ENCODE measurements at places on chromosomes 1 and 21.
A peak's percentile ranks its signal among the peaks of the same experiment; 100 is the strongest.

- DNase-seq, result no peak
Measured at GRCh38 chr1:213621077-213621476, 366.7 kb upstream of the PROX1 start.

DNA sequence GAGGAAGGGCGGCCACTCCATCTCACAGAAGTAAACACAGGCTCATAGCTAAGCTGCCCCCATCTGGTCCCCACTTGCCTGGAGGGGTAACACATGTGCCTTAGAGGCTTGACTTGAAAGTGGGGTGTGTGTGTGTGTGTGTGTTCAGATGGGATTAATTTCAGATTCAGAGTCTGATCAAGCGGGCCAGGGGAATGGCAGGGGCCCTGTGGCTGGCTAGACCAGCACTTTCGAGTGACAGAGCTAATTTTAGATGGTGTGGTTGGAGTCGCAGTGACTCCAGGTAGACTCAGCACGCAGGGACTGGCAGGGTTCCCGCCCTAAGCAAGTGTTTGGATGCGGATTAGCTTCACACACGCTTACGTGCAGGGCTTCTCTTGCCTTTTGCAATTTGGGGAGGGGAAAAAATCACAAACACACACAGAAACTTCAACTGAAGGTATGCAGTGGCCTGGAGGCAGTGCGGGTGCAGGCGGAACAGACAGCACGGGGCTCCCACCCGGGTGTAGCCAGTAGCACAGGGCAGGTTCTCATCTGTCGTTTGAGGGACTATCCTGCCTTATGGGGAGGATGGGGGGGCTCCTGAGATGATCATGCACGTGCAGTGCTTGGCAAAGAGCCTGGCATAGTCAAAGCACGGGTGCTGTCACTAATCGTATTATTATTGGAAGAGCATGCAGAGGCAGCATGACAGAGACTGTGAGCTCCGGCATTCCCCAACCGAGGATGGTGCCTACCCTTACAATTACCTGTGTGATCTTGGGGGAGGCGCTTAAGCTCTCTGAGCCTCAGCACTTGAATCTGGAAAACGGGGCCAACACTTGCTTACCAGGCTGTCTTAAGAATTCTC, 1.3 kb downstream of the EDN2 start:
- DNase-seq, result no peak

DNA sequence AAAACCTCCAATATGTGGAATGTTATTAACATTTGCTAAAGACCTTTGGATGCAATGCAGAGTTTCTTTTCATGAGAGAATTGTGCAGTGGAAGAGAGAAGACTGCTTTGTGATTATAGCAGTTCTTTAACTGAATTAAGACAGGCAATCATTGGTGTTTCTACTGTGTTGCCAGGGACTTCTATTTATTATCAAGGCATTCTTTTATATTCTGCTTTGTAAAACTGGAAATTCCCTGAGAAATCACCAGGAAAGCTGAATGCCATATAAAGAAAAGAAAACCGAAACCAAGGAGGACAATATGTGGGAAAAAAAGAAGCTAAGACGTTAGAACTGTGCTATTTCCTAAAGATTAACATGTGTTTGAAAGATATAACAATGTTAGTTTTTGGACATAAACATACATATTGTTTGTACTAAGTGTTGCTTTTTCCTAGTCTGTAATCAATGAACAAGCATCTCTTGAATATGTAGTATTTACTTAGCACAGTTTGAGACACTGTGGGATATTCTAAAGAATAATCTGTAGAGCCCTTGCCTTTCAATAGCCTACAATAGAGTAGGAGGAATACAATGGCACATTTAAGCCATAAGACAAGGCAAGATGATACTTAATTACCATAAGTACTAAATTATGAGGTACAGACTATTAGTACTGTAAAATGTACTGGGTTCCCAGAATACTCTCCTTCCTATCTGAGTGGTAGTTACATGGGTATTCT, 47.1 kb downstream of the EXTL2 start:
- peak; percentile 27 for DNase-seq

DNA sequence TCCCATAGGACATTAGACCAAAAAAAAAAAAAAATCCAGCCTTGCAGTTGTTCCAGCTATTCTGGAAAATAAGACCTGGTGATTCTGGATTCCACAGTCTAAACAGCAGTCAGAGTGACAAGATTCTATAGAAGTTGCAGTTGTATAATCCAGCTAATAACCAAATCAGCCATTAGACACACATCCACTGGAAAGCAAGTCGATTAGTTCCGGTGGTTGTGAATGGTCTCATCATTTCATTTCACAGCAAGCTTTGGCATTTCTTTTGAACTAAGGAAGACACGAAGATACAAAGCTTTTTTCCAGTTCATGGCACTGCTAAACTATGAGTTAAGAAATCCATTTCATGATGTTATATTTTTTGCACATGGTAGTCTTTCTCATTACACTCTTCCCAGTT, 54.4 kb upstream of the FAM89A start:
- DNase-seq, result no peak

- DNase-seq, result no peak
Measured at GRCh38 chr1:187931776-187932175, 1103.0 kb downstream of the PLA2G4A start.

DNA sequence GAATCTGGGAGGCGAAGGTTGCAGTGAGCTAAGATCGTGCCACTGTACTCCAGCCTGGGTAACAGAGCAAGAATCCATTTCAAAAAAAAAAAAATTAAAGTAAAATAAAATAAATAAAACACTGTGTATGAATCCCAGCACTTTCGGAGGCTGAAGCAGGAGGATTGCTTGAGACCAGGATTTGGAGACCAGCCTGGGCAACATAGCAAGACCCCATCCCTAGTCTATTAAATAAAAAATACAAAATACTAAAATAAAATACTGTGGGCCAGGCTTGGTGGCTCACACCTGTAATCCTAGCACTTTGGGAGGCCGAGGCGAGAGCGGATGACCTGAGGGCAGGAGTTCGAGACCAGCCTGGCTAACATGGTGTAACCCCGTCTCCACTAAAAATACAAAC, 4.2 kb upstream of the BNIPL start:
- DNase-seq, result no peak

DNA sequence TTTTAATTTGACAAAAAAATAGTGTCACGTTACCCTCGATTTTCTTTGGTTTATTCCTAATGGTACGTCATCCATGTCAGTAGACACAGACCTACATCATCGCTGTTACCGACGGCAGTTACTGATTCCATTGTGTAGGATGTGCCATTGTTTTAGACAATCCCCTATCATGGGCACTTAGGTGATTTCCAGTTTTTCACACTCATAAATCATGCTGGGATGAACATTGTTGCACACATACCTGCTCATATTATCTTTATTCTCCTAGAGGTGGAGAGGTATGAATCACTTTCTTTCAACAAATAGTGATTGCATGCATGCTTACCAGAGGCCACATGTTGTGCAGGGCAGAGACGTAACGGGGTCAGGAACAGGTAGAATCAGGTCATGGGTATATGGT, 79.7 kb upstream of the EFHD2 start:
- DNase-seq, result no peak
